Stimulated activated naive CD4-positive, alpha-beta T cell (primary cell): ENCODE measurements at places on chromosomes 3 and 15.

GRCh38 chr3:72441284-72441994, 406.8 kb downstream of the SHQ1 start:
- DNase-seq, result no peak

DNA sequence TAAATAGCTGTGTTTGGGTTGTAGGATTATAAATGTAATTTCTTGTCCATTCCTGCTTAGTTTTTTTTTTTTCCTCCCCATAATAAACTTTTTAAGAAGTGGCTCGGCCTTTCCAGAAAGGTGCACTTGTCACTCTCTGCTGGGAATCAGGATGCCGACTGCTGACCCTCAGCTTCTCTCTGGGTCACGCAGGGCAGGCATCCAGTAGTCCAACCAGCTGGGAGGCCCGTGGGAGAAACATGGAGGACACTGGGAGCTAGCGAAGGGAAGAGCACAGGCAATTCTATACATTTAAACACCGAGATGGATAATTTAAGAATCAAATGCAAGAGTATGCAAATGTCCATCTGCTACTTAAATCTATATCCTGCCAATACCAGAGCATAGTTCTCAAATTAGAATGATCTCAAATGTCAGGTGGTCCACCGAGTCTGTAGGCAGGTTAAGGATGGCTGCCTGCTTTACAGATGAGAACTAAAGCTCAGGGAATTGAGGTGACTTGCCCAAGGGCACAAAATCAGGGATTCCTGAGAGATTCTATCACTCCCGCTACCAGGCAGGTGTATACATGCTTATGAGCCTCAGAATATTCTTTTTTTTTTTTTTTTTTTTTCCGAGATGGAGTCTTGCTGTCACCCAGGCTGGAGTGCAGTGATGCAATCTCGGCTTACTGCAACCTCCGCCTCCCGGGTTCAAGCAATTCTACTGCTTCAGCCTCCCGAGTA, 64.5 kb downstream of the DAPK2 start:
- no peak for DNase-seq

GRCh38 chr3:10935846-10936631, 56.5 kb upstream of the SLC6A1 start:
- no peak for DNase-seq

- DNase-seq, result no peak
These were observed 103.6 kb upstream of the THSD4 start for GRCh38 chr15:71011503-71012155.

DNA sequence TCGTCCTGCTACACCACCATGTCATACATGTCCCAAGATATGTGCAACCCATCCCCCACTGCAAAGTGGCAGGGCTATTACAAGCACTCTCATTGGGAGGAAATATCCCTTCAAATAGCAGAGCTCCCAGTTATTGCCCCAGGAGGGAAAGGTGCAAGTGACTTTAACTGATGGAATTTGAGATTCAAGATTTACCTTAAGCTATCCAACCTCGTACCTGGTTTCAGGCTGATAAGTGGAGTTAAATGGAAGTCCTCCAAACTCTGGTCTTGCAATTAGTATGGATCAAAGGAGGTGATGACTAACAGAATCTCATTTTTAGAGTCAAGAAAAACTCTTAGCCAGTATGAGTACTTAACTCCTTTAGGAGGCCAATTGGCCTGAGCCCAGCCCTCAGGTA, 2.1 kb downstream of the SLCO2A1 start:
- DNase-seq, result no peak

GRCh38 chr3:161107311-161107710, 2.2 kb upstream of the B3GALNT1 start:
- DNase-seq, result no peak

DNA sequence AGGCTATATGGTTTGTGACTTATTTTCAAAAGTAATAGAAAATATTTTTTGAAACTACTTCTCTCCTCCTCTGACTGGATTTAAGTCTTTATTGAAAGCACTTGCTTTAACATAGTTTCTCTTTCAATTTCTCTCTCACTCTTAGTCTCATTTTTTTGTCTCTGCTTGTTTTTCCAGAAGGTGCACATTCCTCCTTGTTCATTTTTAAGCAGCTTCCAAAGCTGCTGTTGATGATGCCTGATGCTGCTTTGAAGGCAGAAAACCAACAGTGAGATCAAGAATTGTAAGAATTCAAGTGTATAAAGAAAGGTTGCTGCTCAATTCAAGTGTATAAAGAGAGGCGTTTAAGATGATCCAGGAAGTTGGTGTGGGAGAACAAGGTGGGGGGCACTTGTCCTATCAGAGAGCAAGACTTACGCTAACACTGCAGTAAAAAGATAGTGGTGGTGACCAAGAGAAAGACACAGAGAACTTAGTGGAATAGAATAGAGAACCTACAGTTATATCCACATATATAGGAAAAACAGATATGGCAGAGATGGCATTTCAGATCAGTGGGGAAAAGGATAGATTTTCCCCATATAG, 12.1 kb downstream of the NR2C2 start:
- no peak for DNase-seq

GRCh38 chr3:146543461-146544001, 876 bp downstream of the PLSCR1 start:
- DNase-seq, result peak; percentile 20

DNA sequence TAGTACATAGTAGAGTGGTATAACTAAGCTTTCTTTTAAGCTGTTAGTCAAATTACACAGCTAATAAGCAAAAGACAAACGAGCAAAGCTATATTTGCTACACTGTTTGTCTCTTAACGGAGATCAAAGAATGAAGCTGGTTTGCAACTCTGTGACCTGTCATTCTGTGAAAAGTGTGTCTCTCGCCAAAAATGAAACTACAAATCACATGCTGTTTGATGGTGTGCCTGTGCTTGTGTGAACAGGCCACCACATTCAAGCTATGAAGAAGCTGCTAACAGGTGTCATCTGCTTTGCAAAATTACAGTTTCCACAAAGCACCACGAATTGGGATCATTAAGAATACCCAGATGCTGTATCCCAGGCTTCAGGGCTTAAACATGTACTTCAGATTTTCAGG, 667.8 kb upstream of the NAALADL2 start:
- no peak for DNase-seq

DNA sequence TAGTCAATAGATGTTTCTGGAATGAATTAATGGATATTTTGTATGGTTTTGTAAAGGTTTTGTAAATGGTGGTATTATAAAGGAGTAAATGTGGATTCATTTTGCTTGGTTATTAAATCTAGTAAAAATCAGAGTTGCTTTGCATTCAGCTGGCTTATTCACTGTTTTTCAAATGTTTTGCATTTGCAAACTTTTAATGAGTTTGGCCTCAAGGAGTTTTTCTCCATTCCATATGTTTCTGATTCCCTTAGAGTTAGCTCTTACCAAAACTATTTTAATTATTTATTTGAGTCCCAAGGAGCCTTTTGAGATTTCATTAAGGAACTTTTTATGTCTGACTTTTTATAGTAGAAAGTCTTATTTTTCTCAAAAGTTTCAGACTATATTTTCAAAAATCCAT, 992.2 kb downstream of the DIPK2A start:
- no peak for DNase-seq

DNA sequence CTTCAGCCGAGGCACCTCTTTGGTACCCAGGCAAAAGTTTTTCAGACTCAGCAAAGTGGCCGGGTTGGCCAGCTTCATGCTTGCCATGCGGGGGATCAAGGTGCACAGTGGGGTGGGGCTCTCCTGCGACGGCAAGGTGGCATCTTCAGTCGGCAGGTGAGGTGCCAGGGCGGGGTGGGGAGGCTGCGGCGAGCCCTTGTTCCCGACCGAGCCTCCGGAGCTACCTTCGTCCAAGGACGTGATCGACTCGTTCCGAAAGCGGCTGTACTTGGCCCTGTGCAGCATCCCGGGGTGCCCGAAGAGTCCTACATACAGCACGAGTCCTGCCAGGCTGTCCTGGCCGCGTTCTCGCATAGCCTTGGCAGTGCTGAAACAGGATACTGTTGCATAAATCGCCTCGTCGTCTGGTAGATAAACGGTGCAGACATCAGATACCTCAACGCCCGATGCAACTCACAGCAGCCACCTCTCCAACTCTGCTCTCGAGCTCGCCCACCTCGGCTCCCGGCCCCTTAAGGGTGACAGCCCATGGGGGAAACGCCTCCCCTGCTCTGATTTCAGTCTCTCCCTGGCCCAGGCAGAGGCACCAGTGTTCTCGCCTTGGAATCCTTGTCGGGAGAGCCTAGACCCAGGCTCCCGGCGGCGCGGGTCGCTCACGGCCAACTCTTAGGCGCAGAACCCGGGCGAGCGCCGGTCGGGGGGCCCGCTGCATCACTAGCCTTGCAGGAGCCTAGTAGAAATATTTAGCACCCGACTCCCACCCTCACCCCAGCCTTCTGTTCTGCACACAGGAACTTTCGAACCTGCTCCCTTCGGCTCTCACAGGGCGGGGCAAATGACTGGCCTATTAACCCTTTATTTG, 826 bp downstream of the SHC4 start:
- no peak for DNase-seq

- DNase-seq, result no peak
These were observed 173.3 kb upstream of the GOLIM4 start for GRCh38 chr3:168269001-168269400.

GRCh38 chr3:18740631-18741583, 315.8 kb upstream of the SATB1 start:
- DNase-seq, result peak; percentile 76

GRCh38 chr3:64259636-64260035, 34.4 kb upstream of the PRICKLE2 start:
- DNase-seq, result no peak

- DNase-seq, result peak; percentile 4
These were observed 60.7 kb upstream of the CMTM8 start for GRCh38 chr3:32177702-32178198.

- no peak for DNase-seq
These were observed 50.7 kb upstream of the GOLGA6L2 start for GRCh38 chr15:23497710-23498111.

DNA sequence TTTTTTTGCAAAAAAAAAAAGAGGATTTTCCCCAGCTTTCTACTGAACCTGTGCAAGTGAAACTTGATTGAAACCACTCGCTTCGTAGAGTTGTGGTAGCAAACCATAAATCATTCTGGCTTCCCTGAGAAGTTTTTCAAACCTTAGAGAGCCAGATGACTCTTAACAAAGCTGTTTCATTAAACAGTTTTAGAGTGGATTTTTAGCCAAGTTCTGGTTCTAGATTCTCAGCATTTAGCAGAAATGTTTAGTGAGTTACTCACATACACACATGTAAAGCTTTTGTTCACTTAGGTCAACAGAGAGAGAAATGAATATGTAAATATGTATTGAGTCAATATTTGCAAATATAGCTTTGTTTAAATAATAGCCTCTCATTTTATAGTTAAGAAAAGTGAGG, 18.1 kb upstream of the CCR9 start:
- no peak for DNase-seq

GRCh38 chr15:84839714-84840113, 22.6 kb downstream of the ALPK3 start:
- no peak for DNase-seq

DNA sequence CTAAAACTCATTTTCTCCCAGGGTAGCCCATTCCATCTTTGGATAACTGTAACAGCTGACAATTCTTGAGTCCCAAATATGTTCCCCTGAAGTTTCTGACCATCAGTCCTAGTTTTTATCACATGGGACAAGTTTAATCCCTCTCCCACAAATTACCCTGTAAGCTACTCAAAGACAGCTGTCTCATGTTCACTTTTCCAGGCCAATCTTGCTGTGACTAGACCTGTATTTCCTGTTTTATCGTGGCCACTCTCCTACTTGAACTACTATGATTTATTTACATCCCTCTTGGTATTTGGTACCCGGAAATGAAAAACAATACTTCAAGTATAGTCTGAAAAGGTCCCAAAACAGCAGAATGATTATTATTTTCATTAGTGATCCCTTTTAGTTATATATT, 95.1 kb upstream of the MEX3B start:
- no peak for DNase-seq

DNA sequence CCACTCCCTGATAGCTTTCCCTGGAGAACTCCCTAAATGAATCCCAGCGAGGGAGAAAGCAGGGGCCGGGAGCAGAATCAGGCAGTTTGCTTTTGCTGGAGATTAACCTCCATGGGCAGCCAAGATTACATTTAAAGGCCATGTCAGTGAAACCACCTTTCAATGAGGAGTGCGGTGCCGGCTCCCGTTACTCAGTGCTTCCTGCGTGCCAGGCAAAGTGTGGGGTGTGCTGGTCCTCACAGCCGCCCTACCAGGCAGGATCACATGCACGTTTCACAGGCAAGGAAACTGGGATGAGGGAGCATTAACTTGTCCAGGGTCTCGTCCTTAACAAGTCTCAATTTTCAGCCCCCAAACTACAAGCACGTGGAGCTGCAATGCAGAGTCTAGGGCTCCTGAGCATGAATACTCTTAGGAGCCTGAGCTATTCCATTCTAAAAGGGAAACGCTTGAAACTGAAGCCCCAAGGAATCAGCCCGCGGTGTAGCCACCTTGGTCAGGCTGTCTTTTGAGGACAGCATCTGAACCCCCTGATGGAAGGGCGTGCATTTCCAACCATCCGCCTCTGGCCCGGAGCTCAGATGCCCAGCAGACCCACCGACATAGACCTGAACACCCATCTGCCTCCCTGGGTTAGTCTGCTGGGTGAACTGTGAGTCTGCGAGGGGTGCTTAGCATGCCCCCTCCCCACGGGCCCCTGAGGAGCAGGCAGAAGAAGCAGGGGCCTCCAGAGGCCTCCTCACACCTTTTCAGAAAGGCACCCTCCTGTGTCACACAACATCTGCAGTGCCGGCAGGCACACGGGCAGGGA, 5.6 kb downstream of the IGDCC3 start:
- no peak for DNase-seq

GRCh38 chr3:99641982-99642381, 3.6 kb downstream of the COL8A1 start:
- no peak for DNase-seq

- DNase-seq, result no peak
These were observed 18.0 kb downstream of the FAM98B start for GRCh38 chr15:38471974-38472373.

DNA sequence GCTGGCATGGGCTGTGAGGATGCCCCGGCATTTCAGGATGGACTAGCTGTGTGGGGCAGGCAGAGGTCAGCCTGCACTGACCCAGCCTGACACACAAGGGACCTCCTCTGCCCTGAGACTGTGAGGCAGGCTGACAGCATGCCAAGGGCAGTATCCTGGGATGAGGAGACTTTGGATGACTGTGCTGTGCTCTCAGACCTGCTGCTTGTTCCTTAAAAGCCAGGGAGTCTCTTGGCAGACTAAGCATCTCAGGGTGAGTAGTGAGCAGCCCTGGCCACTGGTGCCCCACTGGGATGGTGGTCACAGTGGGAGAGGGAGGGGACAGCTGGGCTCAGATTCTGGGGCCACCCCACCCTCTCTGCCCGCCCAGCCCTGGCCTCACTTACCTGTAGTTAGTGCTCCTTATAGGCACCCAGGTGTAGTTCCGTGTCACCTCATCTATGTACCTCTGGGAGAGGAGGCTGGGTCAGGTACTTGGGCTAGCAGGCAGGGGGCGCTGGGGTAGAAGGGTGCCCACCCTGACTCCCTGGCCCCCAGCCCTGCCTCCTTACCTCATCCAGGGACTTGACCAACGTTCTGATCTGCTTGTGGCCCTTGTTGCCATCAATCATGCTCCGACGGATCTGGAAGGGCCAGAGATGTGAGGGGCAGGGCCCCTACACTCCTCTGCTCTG, 16.1 kb upstream of the TMEM115 start:
- no peak for DNase-seq

- DNase-seq, result no peak
These were observed 8.6 kb downstream of the PARP9 start for GRCh38 chr3:122555275-122556071.

- no peak for DNase-seq
These were observed 16.3 kb upstream of the GATM start for GRCh38 chr15:45394681-45395080.
